Right renal cortex interstitium (tissue), 3 donors: ENCODE measurements at places on chromosomes 1 and 21. TPM values are rescaled to one million over a fixed set of nuclear protein-coding genes. Genes with fewer than 3 reads are reported as not detected.
A peak's percentile ranks its signal among the peaks of the same experiment; 100 is the strongest.

- no peak for DNase-seq
These were observed 27.4 kb downstream of the HIVEP3 start for GRCh38 chr1:41891199-41891896.

GRCh38 chr21:15283789-15284188 is 219.0 kb upstream of the NRIP1 start:
- no peak for DNase-seq

GRCh38 chr1:33424610-33425009 is 6.3 kb downstream of the PHC2 start:
- no peak for DNase-seq

GRCh38 chr1:89633800-89634625 is 1.1 kb downstream of the LRRC8C start:
- DNase-seq = peak; percentile 25

GRCh38 chr1:87155170-87155569 is 173.5 kb upstream of the LMO4 start:
- DNase-seq = no peak

Gene ZNF697
- 23.7 TPM for polyA plus RNA-seq

Gene FAM72B
- polyA plus RNA-seq = 6.1 TPM

Gene PDPN
- polyA plus RNA-seq = 16.9 TPM

Gene FCGR1A
- 2.7 TPM for polyA plus RNA-seq

Gene BOLA1
- polyA plus RNA-seq = 17.5 TPM
